ENCODE measurements at places on chromosomes 4 and X.

- DNase-seq = no peak
Observed at GRCh38 chrX:41538707-41539106, 91.6 kb downstream of the NYX start.

DNA sequence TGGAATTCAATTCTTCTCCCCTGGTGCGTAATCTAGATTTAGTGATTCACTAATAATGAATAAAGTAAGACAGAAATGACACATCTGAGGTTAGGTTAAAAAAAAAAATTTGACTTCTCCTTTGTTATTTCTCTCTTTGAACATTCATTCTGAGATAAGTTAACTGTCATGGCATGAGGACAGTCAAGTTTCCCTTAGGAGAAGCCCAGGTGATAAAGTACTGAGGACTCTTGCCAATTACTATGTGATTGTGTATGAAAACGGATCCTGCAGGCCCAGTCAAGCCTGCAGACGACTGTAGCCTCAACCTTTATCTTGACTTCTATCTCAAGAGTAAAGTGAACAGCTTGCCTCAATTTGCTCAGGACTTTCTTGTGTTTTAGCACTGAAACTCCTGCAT, 293.2 kb downstream of the PRR32 start:
- DNase-seq = no peak

GRCh38 chr4:102466298-102466697, 34.9 kb upstream of the NFKB1 start:
- DNase-seq = no peak

DNA sequence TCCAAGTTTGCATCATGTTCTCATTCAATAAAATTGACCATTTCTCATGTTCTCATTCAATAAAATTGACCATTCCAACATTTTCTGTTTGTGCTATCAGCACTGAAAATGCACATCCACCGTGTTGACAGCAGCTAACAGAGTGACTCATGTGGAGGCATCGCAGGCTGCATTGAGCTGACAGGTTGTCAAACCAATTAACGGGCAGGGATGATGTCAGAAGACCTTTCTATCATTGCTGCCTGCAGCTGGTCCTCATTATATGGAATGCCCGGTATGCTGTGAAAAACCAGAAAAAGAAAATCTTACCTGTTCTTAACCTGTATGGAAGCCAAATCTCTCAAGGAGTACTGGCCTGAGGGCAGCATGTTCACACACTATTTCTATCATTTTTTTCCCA, 202.0 kb downstream of the SMIM20 start:
- no peak for DNase-seq

DNA sequence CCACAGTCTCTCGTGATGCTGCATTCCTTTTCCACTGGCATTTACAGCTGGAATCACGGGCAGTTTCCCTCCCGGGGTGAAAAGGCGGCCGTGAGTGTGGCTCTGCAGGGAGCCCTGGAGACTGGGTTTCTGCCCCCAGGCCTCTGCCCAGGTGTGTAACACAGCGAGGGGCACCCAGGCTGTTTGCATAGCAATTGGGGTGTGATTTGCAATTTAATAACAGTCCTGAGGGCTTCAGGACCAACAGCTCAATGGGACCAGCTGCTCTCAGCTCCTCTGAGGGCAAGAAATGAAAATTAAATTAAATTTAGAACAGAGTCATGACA, 99.0 kb upstream of the SHOX start:
- DNase-seq = no peak

DNA sequence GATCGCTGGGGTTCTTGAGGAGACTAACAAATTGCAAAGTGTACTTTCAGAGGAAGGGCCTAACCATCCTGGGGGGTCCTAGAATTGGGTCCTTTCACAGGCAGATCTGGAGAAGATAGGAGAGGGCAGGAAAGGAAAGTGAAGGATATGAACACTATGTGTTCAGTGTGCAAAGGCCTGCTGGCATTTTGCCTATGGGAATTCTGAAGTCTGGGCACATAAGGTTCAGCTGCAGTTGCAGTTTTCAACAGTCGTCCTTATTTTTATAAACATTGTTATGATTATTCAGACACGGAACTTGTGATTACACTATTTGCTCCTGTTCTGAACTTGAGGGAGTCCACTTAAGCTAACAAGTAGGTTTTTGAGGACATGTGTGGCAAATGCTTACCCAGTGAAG, 1.3 kb upstream of the SLC25A5 start:
- DNase-seq = no peak

- no peak for DNase-seq
Observed at GRCh38 chr4:157590679-157591078, 370.2 kb downstream of the GRIA2 start.

DNA sequence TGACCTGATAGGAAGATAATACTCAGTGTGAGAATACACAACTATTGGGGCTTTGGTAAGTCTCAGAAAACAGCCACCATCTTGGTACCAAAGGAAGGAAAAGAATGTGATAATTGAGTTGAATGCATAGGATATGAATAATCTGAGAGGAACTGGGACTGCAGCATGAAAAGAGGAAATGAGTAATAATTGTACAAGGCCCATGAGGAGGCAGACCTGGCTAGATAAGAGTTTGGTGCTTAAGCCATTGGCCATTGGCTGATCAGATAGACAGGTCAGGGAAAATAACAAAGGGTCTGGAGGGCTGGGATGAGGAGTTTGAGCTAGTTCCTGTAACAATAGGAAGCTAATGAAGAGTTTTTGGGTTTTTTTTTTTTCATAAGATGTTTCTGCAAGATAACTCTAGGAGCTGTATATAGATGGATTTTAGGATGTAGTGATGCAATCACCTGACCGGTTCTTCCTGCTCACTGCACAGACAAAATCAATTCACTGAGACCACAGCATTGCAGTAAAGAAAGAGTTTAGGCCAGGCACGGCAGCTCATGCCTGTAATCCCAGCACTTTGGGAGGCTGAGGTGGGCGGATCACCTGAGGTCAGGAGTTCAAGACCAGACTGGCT, 5.3 kb upstream of the TRMT2B start:
- DNase-seq = no peak

GRCh38 chr4:126404549-126404948, 1089.8 kb downstream of the FAT4 start:
- DNase-seq = no peak

- no peak for DNase-seq
Observed at GRCh38 chr4:7078025-7078424, 10.2 kb upstream of the GRPEL1 start.

GRCh38 chr4:142645475-142646108, 200.5 kb downstream of the INPP4B start:
- DNase-seq = peak; percentile 3

DNA sequence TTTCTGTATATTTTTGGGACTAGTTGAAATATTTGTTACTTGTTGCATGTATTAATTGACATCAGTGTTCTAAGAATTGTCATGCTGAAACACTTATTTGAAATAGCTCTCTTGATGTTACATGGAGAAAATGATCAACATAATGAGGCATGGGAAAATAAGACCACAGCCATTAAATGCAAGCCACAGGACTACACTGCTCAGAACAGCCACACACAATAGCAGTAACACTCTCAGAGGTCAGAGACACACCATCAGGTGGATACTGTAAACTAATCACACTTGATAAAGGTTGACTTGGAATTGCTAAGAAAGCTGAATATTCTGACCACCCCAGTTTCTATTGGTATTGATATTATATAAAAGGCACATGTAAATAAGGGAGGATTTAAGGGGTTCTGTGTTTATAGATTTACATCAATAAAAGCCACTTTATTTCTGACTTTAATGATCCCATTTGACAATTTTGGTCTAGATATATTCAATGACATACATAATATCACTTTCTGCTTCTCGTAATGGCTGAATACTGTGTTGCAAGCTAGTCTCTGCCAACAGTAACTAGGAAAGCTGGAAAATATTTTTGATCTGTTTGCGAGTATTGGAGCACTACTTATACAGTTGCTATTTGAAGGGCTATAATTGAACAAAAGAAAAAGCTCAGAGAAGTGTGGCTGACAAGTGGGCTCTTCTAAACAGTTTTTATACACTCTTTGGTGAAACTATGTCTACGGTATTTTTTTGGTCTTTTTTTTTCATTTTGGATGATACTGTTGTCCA, 876.5 kb upstream of the INTU start:
- DNase-seq = no peak

DNA sequence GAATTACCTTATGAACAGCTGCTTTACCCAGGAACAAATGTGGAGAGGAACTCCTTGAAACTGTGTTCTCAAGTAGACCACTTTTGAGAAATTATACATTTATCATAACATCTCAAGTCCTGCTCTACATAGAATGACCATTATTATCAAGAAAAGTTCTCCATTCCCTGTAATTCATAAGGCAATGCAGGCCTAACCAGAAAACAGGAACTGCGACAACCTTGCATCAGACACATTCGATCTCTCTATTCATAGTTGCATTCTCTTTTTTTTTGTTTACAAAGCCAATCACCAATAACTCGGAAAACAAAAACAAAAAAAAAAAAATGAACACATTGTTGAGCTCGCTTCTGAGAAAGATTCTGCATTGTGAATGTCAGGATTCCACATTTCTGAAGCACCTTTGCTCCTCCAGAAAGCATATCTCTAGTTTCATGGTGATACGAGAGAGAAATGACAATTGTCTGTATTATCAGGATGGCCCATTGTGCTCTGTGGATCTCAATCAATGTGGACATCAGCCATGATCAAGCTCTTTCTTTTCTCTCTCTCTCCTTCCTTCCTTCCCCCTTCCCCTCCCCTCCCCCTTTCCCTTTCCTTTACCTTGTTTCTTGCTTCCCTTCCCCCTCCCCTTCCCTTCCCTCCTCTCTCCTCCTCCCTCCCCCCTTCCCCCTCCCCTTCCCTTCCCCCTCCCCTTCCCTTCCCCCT, 32.4 kb upstream of the CD99 start:
- DNase-seq = no peak

DNA sequence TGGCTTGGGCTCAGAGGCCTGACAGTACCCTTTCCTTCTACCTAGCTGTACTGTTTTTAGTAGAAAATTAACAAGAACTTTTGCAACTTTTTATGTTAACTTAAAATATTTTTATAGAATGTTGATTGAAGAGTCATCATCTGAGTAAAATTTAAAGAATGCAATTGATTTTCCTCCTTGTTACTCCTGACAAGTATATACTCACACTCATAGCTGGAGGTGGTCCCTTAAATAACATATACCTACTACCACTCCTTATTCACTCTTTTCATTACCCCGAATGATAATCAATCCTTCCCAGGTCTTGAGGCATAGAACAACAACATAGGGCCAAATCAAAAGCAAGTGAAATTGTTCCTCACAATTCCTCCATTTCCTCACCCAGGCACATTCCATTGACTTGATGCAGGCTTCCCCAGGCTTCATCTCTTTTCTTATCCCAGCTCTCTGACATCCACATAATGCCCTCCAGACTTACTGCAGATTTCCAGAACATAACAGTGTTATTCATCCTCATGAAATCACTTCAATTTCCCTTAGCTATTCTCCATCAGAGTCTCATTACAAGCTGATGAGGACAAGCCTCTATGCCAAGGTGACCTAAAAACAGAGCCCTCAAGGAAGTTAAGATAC, 73.2 kb upstream of the ANXA10 start:
- DNase-seq = no peak

- DNase-seq = no peak
Observed at GRCh38 chrX:124358800-124359383, 12.5 kb downstream of the SH2D1A start.

- DNase-seq = peak; percentile 3
Observed at GRCh38 chr4:145487631-145488030, 6.0 kb downstream of the SMAD1 start.

- DNase-seq = no peak
Observed at GRCh38 chrX:130174045-130174704, 2.4 kb downstream of the RAB33A start.

DNA sequence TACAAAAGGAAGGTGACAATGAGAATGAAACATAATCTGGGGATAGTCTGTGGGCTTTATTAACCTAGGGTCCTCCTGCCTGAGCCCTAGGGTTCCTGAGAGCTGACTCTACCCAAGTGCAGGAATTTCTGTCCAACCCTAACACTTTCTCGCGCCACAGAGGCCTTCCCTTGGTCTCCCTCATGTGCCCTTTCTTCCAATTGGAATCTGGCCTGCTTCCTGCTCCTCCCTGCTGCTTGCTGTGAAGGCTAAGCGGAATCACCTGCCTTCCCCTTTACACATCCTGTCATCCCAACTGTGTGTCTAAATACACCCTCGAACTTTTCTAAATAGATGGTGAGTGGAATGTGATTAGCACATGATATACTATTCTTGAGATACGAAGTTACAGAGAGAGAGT, 5.9 kb downstream of the MAGEA11 start:
- DNase-seq = no peak

DNA sequence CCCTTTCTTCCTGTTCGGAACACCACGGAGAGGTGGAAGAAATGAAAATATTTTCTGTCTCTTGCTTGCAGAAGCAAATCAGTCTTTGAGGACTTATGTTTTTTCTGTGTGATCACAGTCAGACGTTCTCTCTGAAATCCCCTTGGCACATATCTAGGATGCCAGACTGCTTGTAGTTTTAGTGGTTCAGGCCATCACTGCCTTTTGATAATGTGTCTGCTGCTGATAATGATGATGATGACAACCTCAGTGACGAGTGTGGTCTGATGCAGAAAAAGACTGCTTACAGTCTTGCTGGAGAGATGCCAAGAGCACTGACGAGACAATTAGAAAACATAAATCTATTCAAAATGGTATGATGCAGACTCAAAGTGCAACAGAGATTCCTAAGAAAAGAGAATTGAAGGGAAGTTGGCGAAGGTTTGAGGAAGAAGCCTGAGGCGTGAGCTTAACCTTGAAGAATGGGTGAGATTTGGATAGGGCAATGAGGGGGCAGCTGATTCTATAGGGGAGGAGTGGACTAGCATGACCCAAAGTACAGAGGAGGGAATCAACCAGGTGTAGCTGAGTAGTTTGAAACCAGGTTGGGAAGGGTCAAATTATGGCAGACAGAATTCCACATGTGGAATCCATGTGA, 7.9 kb downstream of the RAB33A start:
- no peak for DNase-seq

GRCh38 chr4:20288846-20289512, 37.3 kb downstream of the SLIT2 start:
- DNase-seq = no peak

DNA sequence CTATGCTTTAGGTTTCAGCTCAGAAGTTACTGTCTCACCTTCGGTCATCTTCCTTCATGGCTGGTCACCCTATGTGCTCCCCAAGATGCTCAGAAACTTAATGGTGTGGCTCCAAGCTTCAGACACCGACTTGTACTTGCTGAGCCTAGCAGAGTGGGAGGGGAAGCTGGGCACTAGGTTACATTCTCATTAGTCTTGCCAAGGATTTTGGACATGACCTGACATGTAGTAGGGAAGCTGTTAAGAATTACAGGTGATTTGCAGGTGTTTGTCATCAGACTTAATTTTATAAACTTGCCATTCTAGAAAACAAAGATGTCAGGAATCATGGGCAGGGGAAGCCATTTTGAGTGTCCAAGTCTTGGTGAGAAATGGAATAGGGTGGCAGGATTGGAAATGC, 72.4 kb downstream of the CCNG2 start:
- DNase-seq = no peak

GRCh38 chr4:29900336-29900735, 819.8 kb upstream of the PCDH7 start:
- no peak for DNase-seq

Measured in CD4-positive, alpha-beta T cell treated with Interleukin-10 for 1 hour (primary cell).